Mesenteric fat pad (tissue), 1 donor: ENCODE measurements at places on chromosomes 6 and 20. TPM values are rescaled to one million over a fixed set of nuclear protein-coding genes. Genes with fewer than 3 reads are reported as not detected.

The DHX35 gene
- total RNA-seq = 8.4 TPM

The REM1 gene
- total RNA-seq = 2.7 TPM

The TSPO2 gene
- total RNA-seq = not detected

The RHAG gene
- total RNA-seq = not detected

The FUT9 gene
- total RNA-seq = not detected

The WFDC5 gene
- total RNA-seq = not detected

The BPIFB1 gene
- total RNA-seq = not detected

The MTFR2 gene
- 0.87 TPM for total RNA-seq
